ENCODE measurements at places on chromosomes 7 and 10.

DNA sequence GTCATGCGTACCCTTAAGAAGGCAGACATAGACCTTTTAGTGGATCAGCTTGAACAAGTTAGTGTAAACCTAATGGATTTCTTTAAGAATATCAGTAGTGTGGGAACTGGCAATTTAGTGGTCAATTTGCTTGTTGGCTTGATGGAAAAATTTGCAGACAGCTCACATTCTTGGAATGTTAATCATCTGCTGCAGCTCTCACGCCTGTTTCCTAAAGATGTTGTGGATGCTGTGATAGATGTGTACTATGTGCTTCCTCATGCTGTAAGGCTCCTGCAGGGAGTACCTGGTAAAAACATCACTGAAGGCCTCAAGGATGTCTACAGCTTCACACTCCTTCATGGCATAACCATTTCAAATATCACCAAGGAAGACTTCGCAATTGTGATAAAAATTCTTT is 103.4 kb downstream of the ABCA13 start:
- peak; percentile 41 for DNase-seq

GRCh38 chr10:86635402-86635801 is 18.9 kb upstream of the OPN4 start:
- DNase-seq = peak; percentile 69

- DNase-seq = no peak
These were observed 26.8 kb upstream of the PSAP start for GRCh38 chr10:71877821-71878220.

GRCh38 chr7:20776214-20776911 is 10.3 kb downstream of the SP8 start:
- no peak for DNase-seq

GRCh38 chr10:114576132-114576487 is 82.0 kb downstream of the ABLIM1 start:
- no peak for DNase-seq

- peak; percentile 91 for DNase-seq
These were observed 52.9 kb downstream of the BAMBI start for GRCh38 chr10:28730031-28730778.

DNA sequence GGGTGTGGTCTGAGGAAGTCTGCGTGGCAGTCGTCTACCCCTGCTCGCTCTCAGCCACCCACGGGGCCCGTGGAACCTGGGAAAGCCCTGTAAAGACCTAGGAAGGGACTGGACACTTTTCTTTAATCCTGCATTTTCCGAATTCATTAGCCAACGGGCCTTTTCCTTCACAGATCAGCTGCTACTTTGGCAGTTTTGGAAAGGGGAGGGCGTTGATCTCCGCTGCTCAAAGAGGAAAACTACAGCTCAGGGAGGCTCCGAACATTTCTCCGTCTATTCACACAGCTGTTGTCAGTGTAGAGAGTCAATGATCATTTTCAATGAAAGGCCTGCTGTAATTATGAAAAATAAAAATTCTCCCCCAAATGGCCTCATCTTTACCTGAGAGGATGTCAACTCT is 450.1 kb upstream of the MKI67 start:
- DNase-seq = no peak

- DNase-seq = no peak
These were observed 69.7 kb upstream of the FZD8 start for GRCh38 chr10:35711615-35712411.

DNA sequence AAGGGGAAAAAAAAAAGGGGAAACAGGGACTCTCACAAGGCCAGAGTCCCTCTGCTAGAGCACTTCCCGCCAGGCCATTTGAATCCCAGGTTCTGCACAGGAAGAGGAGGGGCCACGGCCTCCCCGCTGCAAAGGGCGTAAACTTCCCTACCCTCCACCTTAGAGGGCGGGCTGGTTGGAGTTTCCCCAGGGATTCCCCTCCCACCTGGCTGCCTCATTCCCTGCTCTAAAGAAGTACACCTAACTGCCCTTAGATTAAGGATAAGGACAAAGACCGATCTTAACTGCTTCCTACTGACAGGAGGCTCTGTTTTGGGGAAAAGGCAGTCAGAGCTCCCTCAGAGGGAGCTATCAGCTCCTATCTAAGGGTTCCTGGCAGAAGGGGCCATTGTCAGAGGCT is 102.0 kb upstream of the ARMC3 start:
- DNase-seq = no peak
